Ascending aorta (tissue), 2 donors: ENCODE measurements at places on chromosomes 11 and 22.
A peak's percentile ranks its signal among the peaks of the same experiment; 100 is the strongest.

- peak; percentile 64 for DNase-seq
Measured at GRCh38 chr11:35619116-35619854, 1.0 kb downstream of the FJX1 start.

DNA sequence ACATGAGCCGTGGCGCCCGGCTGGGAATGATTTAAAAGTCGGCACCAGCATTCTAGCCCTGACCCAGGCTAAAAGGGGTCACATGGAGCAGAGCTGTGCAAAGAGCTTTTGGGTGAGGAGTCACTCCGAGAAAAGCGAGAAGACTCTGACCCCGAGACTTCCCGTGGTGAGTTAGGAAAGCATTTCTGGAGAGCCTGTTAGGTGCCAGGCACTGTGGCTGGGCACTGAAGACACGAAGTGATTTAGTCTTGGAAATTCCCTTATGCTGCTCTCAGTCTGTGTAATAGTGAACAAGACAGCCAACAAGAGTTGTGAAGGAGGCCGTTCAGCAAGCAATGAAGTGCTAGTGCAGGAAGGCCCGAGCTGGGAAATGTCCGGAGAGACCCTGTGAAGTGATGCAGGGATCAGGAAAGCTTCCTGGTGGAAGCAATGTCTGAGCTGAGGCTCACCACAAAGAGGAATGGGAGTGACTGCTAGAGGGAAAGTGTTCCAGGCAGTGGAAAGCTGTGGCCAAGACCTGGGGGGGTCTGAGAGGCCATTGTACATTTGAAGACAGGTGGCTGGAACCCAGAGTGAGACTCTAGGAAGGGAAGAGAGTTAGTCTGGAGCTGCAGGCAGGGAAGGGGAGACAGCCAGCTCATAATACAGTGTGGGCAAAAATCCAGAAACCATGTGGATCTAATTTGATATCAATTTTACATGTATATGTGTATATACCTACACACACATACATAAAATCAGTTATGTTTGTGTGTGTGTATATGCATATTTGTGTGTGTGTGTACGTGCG is 31.6 kb downstream of the MARK2 start:
- DNase-seq: no peak

DNA sequence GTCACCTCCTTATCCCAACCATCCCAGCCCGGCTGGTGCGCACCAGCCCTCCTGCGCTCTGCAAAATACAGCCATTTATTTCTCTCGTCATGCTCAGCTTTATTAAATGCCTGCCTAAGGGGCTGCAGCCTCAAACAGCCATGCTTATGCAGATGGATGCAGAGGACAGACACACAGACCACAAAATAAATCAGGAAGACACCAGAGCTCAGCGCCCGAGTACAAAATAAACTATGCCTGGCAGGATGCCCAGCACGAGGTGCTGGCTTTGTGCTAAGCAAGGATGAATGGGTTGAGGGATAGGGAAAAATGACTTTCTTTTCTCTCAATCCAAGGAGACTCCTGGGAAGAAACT is 70.5 kb downstream of the RPUSD4 start:
- DNase-seq: no peak

DNA sequence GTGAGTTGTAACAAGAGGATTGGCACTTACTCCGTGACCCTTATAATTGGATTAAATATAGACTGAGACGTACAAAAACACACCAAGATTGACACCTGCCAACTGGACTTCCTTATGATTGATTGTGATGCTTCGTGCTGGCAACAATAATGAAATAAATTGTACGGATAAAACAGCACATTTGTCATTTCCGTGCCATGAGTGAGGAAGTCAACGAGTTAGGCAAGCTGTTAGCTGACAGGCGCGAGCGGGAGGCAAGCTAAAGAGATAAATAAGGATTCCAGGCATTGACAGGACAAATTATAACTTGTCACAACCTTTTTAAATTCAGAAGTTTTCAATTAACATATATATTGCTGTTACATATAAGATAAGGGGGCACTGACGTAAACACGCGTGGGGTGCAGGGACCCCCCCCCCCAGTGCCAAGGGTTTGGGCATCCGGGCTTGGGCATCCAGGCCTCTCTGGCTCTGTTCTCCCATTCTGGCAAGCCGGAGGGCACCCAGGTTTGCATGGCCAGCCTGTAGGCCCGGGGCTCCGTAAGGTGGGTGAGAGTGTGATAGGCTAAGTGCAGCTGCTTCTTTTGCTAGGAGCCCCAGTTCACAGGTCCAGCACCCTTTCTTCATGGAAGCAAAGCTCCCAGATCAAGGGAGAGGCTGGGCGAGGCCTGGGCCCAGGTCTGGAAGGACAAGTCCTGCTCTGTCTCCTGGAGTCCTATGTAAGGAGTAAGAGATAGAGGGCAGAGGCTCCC is 11.2 kb upstream of the PAX6 start:
- no peak for DNase-seq

DNA sequence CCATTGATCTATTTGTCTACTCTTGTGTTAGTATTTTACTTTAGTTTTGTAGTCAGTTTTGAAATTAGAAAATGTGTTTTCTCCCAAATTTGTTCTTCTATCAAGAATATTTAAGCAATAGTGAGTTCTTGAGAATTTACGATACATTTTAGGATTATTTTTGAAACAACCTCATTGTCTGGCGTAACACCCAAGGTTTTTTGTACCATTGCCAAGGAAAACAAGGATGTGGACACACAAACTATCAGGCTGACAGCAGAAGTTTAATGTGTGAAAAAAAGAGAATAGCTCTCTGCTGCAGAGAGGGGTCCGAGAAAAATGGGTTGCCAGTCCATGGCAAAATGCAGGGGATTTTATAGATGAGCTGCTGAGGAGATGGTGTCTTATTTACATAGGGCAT is 865.1 kb upstream of the CNTN5 start:
- DNase-seq: no peak

- no peak for DNase-seq
Measured at GRCh38 chr22:27075891-27076290, 418.5 kb downstream of the MIAT start.

GRCh38 chr11:10633261-10633660 is 60.3 kb downstream of the IRAG1 start:
- DNase-seq: no peak

- DNase-seq: no peak
Measured at GRCh38 chr11:4560467-4560866, 15.5 kb downstream of the OR52M1 start.

DNA sequence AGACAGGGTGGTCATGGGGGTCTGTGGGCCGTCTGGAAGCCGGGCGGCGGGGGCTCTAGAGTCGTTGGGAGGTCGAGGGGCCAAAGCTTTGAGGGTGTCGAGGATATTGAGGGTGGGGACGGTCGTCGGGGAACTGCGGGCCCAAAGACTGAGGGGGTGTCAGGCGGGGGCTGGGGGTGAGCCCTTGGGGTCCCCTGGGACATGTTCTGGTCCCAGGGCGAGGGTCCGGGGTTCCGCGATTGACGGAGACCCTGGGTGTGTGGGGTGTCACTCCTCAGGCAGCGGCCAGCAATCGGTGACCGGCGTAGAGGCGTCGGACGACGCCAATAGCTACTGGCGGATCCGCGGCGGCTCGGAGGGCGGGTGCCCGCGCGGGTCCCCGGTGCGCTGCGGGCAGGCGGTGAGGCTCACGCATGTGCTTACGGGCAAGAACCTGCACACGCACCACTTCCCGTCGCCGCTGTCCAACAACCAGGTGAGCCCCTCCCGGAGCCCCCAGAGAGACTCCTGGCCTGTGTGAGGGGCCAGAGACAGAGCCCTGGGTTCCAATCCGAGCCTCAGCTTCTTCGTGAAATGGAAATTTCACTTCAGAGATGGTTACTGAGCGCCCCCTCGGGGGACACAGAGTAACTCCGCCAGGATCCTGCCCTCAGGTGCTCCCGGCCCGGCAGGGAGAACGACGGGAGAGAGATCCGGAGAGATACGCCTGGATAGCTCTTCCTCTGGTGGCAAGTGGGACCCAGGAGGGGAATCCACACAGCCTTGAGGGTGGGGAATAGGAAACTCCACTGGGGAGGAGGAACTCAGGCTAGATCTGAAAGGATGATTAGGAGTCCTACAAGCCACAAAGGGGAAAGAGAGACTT is 714 bp downstream of the SDF2L1 start:
- no peak for DNase-seq

- DNase-seq: no peak
Measured at GRCh38 chr11:26778000-26778757, 56.3 kb upstream of the SLC5A12 start.

DNA sequence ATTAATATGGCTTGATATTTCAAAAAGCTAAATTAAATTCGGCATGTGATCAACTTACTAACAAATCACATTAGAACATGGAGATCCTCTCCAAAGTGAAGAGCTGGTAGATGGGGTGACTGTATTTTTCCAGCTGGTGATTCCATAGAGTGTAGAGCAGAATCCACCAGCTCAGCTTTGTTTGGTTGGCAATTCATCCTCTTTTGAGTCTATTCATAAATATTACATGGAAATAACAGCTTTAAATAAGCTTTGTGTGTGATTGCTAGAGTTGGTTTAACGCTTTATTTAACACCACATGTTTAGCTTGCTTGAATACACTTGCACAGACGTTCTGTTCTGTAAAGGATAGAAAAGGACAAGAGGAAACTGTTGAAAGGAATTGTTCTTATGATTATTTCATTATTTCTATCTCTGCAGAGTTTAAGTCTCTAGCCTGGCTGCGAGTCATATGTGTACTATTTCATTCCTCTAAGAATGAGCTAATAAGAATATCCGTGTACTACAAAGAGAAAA is 738.3 kb upstream of the KIRREL3 start:
- no peak for DNase-seq
